ENCODE measurements at places on chromosomes 7 and 10. TPM values are rescaled to one million over a fixed set of nuclear protein-coding genes. Genes with fewer than 3 reads are reported as not detected.

The DCLRE1C gene
- 21.6 TPM for total RNA-seq

The TMEM168 gene
- total RNA-seq, result 63.0 TPM

The CYP3A5 gene
- total RNA-seq, result 104 TPM

GRCh38 chr7:25391295-25391861, 163.1 kb upstream of the NPVF start:
- DNase-seq, result no peak

GRCh38 chr7:33893377-33893776, 12.0 kb upstream of the BMPER start:
- DNase-seq, result no peak

GRCh38 chr10:49023752-49024151, 84.1 kb upstream of the LRRC18 start:
- no peak for DNase-seq

DNA sequence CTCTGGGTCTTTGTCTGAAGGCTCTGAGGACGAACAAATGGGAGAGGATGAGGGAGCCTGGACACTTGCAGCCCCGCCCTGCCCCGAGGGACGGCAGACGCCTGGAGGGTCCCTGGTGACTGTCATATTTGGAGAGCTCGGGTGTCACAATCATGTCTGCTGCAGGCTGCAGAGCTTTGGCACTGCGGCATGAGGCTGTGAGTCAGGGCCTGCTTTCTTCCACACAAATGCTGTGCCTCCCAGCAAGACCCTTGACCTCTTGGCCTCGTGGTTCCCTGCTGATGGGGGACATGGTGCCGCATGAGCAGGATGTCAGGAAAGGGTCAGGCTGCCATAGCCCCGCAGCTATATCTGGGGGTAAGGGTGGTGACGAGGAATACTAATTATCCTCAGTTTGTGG, 64.9 kb upstream of the PPIF start:
- DNase-seq, result no peak

All from ureter (tissue), 1 donor.